AG04449 (cell line): ENCODE measurements at places on chromosomes 12 and 14.

DNA sequence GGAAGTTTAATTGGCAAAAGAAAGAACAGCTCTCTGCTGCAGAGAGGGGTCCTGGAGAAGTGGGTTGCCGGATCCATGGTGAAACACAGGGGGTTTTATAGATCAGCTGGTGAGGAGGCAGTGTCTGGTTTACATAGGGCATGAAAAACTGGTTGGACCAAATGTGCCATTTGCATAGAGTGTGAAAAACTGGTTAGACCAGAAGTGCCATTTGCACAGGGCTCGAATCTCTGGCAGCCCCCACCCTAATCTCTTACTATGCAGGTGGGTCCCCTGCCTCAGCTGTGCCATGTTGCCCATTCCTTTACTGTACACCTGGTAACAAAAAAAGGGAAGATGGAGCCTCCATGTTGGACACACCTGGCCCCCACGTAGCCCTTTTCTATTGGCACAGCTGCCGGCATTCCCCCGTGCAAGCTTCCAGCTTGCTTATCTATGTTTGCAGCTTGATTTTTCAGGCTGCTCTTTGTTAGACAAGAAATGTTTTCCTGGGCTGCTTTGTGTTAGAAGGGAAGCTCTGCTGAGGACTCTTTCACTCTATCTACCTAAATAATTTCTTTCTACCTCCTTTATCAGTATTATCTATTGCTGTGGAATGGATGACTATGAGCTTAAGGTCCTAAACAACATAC is 61.1 kb upstream of the TMEM132D start:
- DNase-seq: no peak

DNA sequence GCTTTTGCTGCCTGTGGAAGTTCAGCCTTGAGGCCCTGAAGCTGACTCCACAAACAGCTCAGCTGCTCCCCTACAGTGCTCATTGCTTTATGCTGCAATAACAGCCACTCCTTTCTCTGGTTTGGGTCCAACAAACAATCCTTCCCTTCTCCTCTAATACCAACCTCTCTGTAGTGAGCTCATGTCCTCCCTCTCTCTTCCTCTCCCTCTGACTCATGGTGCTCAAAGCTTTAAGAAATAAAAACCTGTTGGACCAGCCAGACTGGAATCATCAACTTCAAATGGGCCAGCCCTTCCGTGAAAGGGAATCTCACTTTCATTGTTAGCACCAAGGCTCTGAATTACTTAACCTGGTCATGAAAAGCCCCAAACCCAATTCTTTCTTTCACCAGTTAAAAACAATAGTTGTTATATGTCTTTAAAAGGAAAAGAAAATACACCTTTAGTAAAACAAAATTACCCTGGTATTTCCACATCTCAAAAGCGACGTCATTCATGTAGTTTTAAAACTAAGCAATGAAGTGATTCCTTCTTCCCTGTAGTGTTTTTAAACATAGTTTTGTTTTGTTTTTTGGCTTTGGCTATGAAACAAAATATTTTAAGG is 126.4 kb downstream of the DUSP6 start:
- peak; percentile 55 for DNase-seq

DNA sequence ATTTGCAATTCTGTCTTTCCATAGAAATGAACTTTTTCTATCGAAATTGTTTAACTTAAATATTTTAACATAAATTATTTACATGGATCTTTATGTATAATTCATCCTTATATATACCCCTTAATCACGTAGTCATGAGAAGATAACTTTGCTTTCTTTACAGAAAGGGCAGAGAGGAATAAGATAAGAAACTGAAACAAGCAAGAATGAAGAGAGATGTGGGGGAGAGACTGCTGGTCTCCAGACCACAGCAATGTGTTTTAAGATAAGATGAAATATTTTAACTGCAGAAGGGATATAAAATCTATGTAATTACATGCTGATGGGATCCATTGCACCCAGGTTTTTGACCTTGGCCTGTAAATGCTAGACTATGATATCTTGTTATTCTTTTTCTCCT is 34.7 kb upstream of the DNM1L start:
- no peak for DNase-seq

- no peak for DNase-seq
These were observed 21.1 kb downstream of the RASSF8 start for GRCh38 chr12:25979563-25979962.

GRCh38 chr12:74689929-74690328 is 152.3 kb downstream of the ATXN7L3B start:
- DNase-seq: no peak

DNA sequence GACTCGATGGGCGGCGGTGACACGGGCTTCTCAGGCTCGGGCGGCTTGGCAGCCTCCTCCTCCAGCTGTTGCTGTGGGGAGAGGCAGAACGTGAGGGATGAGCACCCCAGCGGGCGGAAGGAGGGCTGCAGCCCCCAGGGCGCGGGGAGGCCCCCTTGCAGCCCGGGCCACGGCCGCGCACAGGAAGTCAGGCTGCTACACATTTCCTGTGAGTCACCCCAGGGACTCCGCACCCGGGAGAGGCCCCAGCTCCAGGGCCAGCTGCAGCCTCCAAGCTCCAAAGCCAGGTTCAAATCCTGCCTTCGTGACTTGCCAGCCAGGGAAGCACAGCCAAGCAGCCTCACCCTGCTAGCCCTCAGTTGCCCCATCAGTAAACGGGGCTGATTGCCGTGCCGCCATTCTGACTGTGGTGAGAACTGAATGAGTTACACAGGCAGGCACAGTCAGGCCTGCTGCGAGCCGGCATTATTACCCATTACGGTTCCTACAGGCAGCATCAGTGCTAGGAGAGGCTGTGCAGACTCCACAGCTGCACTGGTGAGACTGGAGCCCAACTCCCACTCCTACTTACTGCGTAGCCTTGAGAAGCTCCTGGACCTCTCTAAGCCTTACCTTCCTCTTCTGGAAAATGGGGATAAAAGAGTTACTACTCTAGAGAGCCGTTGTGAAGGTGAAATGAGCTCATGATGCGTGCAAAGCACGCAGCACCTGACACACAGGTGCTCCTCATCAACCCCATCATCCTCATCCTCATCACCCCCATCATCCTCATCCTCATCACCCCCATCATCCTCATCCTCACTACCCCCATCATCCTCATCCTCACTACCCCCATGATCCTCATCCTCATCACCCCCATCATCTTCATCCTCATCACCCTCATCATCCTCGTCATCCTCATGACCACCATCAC is 100.9 kb downstream of the NCOR2 start:
- DNase-seq: no peak

- no peak for DNase-seq
These were observed 58.1 kb downstream of the ETV6 start for GRCh38 chr12:11707535-11707934.

DNA sequence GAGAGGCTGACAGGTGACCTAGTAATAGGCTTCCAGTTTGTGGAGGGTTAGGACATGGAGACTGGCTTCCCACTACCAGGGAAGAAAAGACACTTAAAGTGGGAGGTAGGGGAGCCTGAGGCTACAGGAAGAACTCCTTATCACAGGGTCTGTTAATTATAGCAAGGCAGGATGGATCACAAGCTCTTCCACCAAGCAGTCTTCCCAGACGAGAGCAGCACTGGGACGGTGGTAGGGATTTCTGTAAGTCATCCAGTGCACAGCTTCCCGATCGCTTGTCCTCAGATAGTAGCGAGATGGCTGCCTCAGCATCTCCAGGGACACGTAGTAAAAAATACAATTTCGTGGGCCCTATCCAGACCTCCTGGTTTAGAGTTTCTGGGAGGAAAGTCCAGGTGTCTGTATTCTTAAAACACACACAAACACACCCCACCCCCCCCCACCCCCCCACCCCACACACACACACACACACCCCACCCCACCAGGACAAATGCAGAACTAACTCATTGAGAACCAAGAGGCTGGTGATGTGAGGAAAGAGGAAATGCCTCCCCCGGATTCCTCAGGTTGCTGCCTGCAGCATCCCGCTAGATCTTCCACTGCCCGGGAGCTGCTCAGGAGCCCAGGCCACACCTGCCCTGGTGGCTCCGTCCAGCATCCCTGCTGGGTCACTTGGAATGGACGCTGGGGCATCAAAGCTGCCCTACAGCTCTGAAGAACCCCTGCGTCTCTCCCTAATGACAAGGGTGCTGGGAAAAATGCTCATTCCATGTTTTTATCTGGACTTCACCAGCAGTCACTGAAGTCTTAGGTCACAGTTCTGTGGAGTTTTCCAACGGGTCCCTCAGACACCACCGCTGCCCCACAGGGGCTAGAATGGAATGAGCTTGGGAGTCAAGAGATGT is 307.2 kb downstream of the CACNA1C start:
- no peak for DNase-seq

DNA sequence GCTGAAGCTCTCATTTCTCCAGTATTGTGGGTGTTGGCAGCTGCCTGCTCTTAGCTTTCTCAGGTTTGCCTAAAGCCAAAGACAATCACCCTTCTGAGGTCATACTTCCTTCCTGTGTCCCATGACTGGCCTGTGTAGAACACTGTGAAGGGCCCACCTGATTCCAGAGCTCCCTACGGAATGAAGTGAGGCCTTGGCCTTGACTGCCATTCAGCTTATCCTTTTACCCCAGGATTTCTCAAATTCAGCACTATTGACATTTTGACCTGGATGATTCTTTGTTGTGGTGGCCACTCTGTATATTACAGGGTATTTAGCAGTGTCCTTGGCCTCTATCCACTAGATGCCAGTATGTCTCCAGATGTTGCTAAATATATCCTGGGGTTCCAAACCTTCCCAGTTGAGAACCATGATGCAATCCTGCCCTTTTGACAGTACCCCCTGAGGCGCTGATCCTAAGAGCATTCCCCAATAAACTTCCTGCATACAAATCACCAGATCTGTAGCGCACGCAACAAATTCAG is 112.3 kb upstream of the KRR1 start:
- DNase-seq: no peak

GRCh38 chr12:93790472-93791152 is 113.4 kb downstream of the CRADD start:
- peak; percentile 61 for DNase-seq

DNA sequence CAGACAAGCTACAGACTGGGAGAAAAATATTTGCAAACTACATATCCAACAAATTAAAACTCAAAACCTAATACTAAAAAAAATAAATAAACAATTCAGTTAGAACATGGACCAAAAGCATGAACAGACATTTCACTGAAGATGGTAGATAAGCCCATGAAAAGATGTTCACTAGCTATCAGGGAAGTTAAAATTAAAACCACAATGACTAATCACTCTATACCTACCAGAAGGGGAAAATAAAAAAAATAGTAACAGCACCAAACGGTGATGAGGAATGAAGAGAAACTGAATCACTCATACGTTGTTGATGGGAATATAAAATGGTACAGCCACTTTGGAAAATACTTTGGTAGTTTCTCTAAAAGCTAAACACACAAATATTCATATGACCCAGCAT is 31.1 kb upstream of the DHRS7 start:
- no peak for DNase-seq

- no peak for DNase-seq
These were observed 196.9 kb downstream of the SLC15A4 start for GRCh38 chr12:128626808-128627320.

GRCh38 chr12:123073962-123074801 is 76.7 kb downstream of the PITPNM2 start:
- no peak for DNase-seq

DNA sequence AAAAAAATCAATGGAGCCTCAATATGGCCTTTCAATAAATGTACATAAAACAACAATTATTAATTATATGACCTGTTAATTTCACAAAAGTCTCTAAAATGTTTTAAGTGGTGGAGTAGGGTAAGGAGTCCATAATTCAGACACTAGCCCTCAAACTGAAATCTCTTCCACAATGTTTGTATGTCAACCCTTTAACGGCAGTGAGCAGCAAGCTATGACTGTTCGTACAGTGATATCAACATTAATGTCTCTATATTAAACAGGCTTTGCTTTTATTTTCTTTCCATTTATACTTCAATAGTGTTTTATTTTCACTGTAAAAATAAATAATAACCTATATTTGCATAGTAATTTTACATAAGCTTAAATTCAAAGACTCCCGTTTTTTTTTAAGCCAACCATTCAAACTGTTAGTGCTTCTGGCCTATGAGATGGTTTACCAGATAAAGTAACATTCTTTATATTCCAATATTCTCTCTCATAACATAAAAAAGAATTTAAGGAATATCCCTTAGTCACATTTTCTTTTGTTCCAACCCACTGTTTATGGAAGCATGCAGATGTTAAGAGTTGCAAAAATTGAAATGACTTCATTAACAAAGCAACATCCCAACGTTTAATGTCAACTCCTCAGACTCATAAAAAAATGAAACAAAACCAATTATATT is 2.3 kb downstream of the CDK17 start:
- no peak for DNase-seq

- DNase-seq: no peak
These were observed 16.4 kb upstream of the NCOR2 start for GRCh38 chr12:124583854-124584253.

DNA sequence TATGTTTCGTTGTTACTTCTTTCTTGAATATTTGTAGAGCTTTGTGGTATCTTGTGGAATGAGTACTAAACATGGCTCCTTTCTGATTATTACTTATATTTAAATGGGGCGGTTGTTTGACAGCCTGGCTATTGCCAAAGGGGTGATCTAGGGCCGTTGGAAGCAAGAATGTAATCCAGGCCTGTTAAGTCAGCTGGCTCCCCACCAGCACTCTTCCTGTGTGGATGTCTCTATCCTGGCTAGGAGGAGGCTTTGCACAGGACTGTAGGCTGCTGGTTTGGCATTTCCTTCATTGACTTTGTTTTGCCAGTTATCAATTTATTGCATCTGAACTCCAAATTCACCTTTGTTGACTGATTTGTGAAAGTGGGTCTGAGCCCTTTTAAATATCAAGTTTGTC is 5.6 kb downstream of the FAM234B start:
- peak; percentile 19 for DNase-seq

GRCh38 chr12:124412646-124413015 is 117.7 kb downstream of the RFLNA start:
- no peak for DNase-seq

DNA sequence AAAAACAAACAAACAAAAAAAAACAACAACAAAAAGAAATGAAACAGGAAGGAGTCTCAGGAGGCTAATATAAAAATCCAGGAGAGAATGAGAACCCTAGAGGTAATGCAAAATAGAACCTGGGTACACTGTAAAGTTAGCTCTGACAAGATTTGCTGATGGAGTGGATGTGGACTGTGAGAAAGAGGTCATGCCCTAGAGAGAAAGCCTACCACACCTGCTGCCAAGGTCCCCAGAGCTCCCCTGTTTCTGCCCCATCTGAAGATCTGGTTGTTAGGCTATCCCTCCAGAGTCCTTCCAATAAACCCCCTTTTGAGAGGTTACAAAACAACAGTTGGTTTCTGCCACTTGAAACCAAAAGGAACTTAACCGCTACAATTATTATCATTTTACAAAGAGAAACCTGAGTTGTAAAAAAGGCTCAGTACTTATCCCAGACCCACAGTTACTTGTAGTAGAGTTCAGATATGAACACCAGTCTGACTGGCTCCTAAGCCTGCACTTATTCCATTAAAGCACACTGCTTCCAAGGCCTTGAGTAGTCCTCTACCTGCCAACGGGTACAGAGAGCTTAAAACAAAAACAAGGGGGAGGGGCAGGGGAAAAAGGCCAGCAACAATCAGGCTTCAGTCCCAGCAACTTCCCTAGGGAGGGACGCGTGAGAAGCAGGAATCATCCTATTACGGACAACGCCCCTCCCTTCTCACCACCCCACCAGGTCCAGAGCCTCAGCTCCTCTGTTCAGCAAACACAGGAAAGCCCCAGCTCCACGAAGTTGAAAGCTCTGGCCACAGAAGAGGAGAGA is 27.7 kb downstream of the PPP1R13B start:
- no peak for DNase-seq

- no peak for DNase-seq
These were observed 236.4 kb upstream of the CRY1 start for GRCh38 chr12:107329569-107330324.

GRCh38 chr12:78963439-78964227 is 99.1 kb downstream of the SYT1 start:
- DNase-seq: no peak

GRCh38 chr12:50073206-50073605 is 11.9 kb upstream of the SMARCD1 start:
- no peak for DNase-seq
